Vagina (tissue), 2 donors: ENCODE measurements at places on chromosomes 1 and 21.
A peak's percentile ranks its signal among the peaks of the same experiment; 100 is the strongest.

DNA sequence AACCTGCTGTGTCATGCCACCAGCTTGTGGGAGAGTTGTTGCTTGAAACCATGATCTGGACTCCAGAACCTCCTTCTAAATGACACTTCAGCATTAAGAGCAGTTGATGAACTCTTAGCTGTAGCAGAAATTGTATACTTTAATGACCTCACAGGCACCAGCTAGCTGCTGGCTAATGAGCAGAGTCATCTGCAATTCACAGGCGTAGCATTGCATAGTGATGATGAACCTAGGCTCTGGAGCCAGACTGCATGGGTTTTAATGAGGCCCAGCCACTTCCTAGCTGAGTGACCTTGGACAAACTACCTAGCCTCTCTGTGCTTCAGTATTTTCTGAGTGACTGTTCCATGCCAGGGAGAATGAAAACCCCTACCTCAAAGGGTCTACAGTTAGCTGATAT is 407.1 kb downstream of the LMO4 start:
- no peak for DNase-seq

DNA sequence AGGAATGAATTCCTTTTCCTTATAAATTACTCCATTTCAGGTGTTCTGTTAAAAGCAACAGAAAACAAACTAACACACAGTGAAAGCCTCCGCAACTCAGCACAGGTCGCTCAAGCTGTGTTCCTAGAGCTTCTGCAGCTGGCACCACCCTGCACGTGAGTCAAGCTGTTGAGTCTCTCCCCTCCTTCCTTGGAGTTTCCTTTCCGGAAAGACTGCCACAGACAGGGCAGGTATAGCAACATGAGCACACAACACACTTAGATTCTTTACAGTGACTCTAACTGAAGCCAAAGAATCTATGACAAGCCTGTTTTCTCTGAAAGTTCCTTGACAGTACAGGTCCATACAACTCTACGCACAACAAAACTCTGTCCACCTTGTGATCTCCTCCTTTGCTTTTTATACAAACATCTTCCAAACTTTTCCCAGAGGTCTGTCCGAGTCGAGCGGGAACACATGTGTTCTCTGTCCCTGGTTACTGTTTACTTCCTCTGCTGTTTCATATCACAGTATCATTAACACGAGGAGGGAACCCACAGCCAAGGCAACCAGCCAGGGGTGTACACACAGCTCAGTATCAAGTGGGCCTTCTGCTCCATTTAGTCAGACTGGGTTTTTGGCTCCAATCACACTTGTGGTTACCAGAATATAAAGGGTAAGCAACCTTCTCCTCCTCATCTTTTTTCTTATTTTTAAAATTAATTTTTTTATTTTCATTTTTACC is 38.7 kb upstream of the DESI2 start:
- no peak for DNase-seq

DNA sequence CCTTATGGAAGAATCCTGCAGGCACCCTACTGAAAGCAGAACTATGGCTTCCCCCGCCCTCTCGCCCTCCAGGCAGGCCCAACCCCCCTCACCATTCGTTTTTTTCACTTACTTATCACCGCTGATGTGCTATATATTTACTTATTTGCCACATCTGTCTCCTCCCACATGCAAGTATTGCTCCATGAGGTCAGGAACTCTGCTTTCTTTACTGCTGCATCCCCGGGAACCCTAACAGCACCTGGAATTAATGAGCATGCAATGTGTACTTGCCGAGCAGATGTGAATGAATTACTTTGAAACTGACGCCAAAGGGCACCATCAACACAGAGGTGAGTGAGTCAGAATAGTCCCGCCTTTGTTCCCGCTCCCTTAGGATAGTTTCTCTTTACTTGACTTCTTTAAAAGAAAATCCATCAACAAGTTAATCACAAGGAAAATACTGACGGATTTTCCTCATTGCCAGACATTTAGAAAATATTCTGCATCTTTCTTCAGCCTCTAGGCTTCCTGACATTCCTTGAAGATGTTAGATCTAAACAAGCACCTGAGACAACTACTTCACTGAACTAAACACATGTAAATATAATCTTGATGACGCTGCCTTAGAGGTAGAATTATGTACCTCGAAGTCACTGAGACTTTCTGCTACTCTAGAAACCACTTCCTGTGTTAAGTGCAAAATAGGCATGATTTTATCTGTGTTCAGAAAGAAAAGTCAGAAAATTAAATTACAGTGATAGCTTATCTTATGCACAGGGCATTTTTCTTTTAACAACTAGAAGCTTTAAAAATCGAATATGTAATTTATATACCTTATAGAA is 17.5 kb upstream of the RAB4A start:
- DNase-seq, result no peak

DNA sequence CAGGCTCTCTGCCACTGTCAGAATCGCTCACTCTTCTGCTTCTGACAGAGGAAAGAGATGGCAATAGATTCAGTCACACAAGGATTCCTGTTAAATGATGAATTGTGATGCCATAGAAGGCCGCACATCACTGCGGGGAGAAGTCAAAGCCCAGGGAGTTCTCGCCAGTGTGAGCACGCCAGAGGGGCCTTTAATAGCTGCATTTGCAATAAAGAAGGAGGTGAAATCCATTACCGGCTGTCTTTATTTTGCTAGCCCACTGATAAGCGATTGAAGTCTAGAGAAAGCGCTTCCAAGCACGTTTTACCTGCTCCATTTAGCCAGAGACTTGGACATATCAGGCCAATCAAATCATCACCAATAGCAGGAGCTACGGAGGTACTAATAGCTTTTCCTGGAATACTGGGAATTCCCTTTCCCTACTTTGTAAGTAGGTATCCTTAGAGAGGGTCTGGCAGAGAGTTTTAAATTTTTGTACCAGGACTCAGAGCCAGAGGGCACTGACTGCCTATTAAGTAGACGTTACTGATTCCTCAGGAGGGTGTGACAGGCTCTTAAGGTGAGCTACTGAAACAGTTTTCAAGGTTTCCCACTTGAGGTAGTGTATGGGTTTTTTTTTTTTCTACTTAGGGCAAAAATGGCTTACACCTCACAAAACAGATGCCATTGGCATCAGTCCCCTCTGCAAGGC is 10.2 kb upstream of the TARBP1 start:
- peak; percentile 54 for DNase-seq

GRCh38 chr21:38806153-38806941 is 618 bp downstream of the ETS2 start:
- no peak for DNase-seq

DNA sequence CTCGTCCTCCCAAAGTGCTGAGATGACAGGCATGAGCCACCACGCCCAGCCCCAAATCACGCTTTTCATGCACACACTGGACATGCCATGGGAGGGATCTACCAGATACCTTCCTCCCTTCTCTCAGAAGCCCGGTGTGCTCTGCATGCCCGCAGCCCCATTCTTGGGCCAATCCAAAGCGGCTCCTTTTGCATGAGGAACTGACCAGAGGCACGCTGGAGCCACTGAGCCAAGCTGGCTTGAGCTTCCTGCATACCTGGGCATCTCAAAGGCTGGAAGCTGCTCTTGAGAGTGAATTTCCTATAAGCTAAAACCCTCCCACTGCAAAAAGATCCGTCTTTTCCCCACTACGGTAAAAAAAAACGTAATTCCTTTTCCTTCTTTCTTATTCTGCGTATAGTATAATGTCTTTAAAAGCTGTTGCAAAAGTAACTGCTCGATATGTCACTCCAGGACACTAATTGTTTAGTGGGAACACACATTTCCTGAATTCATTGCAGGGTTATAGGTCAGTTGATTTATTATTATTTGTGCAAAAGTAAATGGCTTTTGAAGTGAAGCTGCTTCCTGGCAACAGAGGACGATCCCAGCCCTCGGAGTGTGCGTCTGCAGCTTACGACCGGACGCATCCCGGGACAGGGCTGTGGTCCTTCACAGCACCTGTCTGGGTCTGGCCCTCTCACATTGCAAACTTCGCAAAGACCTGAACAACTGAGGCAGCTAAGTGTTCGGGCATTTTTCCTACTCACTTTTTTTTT is 61.8 kb upstream of the ETS2 start:
- DNase-seq, result no peak

DNA sequence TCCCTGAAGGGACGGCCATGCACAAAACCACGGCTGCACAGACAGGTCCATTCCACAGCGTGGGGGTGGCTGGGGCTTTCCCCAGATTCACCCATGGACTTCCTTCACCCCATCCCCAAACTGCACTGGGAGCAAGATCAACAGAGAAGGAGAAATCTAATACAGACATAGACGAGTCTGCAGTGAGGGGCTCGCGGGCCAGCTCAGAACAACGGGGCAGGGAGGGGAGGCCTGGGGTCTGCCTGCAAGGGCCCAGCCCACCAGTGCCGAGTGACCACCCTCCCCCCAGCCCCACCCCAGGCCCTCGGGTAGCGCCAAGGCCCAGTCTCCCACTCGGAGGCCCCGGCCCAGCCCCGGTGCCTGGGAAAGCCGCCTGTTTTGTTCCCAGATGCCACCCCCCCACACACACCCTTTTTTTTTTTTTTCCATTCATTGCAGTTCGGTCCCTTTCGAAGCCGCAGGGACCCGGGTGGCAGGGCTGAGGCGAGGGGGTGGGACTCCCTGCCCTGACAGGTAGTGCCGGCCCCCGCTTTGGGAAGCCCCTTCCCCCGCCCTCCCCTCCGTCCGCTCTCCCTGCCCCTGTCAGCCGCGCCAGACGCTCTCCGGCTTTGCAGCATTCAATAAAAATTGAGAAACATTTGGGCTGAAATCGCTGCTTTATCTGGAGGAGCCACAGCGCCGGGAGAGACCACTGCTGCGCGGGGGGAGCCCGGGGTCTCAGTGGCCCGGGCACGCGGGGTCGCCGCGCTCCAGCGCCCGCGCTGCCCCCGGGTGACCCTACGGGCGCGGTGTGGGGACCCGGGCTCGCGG is 543 bp upstream of the EPHB2 start:
- DNase-seq, result no peak

GRCh38 chr21:42472521-42472920 is 23.5 kb downstream of the RSPH1 start:
- DNase-seq, result no peak

DNA sequence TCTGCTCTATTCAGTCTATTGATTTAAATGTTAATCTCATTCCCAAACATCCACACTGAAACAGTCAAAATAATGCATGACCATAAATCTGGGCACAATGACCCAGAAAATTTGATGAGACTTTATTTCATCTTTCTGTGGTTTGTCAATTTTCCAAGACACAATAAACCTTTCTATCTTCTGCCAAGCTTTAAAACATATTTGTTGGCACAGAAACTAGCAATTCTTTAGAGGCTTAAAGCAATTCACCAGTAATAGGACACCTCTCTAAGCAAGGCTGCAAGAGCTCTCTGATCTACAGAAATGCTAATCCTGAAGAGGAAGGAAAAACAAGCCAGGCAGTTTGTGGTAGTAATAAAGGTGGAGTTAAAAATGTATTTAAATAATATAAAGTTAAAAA is 113.7 kb downstream of the FCRL5 start:
- no peak for DNase-seq

- no peak for DNase-seq
These were observed 9.0 kb upstream of the UBE2U start for GRCh38 chr1:64194168-64195080.

DNA sequence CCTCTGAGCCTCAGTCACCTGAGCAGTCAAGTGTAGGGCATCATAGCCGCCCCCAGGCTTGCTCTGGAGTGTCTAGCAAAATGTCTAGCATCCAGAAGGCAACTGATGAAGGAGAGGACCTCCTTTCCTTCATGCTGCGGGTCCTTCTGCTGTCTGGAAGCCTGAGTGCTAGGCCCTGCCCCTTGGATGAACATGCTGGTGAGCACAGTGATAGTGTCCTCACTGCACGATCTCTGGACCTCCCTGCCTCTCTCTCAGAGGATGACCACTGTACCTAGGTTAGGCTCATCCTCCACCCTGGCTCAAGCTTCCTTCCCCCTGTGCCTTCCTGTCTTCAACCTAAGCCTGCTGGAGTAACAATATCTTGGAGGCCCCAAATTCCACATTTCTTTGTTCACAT is 128.6 kb downstream of the TENT5C start:
- DNase-seq, result no peak

GRCh38 chr1:19036041-19036812 is 79.8 kb upstream of the IFFO2 start:
- peak; percentile 70 for DNase-seq

DNA sequence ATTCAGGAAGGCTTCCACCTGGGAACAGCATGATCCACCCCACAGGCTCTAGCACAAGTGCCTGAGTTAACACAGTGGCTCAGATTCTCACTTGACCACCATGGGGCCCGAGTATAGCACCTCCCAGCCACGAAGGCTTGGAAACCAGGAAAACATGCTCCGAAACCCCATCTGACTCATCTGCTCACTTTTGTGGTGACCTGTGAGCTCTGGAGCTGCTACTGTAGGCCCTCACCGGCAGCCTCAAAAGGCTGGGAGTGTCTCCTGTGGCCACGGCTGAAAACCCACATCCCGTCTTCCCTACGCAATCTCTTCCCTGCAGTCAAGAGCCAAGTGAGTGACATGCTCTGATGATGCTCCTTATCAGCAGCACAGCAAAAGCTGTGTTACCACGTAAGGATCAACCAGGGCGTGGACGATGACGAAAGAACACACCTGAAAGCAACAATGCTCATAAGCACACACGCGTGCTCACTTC is 81.4 kb downstream of the TGFBR3 start:
- no peak for DNase-seq

GRCh38 chr1:22332795-22333499 is 118.7 kb upstream of the ZBTB40 start:
- no peak for DNase-seq

DNA sequence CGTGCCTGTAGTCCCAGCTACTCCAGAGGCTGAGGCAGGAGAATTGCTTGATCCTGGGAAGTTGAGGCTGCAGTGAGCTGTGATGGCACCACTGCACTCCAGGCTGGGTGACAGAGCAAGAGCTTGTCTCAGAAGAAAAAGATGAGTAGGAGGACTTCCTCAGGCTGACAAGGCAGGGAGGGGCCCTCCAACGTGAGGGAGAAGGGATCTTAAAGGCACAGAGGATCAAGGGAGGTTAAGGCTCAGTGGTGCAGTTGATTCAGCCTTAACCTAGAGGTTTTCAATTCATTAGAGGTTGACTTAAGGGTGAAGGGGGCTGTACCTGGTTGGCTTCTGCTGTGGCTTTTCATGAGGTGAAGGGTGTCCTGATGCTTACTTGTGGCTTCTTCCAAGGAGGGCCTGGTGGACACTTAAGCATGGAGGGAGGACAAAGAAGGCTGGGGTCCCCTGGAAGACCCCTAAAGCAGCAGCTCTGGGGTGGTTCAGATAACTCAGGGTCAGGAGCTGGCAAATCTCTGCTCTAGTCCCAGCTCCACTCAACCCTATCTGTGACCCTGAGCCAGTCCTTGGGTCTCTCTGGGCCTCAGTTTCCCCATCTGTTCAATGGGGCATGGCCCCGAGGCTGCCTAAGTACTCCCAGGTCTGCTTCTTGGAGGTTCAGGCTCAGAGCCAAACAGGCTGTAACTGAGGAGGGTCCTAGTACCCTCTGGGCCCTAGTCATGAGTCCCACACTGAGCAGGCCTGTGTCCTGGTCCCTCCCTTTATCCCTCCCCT is 6.3 kb downstream of the EXTL1 start:
- DNase-seq, result no peak

GRCh38 chr1:175887521-175887920 is 144.1 kb upstream of the TNR start:
- DNase-seq, result no peak

- no peak for DNase-seq
These were observed 520 bp downstream of the CLIC6 start for GRCh38 chr21:34669149-34669879.
